ENCODE measurements at places on chromosomes 4 and X. TPM values are rescaled to one million over a fixed set of nuclear protein-coding genes. Genes with fewer than 3 reads are reported as not detected.

NAAA gene
- 79.3 TPM for total RNA-seq

NWD2 gene
- total RNA-seq = 0.42 TPM

ARR3 gene
- not detected for total RNA-seq

SULT1E1 gene
- total RNA-seq = not detected

DNA sequence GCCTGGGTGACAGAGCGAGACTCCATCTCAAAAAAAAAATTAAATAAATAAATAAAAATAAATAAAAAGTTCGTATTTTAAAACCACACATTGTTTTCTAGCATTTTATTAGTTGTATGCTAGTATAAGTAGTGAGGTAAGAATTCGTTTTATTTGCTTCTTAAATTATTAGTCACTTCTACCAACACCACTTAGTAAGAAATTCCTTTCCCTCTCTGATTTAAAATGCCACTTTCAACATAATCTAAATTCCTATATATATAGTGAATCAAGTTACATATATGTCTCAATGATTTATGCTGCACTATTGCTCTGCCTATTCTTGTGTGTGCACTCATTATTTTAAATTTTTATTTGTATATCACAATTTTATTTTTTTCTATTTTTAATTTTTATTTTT is 72.1 kb downstream of the MAGEC1 start:
- no peak for DNase-seq

- DNase-seq = no peak
Measured at GRCh38 chr4:145538596-145538995, 56.9 kb downstream of the SMAD1 start.

DNA sequence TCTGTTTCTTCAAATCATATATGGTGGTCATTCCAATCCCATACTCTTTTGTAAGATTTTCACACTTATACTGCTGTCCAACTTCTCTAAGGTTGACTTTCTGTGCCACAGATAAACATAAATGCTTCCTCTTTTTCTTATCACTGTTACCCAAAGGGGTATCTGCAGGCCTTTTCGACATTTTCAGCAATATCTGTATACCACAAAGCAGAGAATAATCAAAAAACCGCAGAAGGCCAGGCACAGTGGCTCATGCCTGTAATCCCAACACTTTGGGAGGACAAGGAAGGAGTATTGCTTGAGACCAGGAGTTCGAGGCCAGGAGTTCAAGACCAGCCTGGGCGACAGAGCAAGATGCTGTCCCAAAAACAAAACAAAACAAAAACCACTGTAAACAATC is 3.1 kb upstream of the RFC1 start:
- DNase-seq = no peak

DNA sequence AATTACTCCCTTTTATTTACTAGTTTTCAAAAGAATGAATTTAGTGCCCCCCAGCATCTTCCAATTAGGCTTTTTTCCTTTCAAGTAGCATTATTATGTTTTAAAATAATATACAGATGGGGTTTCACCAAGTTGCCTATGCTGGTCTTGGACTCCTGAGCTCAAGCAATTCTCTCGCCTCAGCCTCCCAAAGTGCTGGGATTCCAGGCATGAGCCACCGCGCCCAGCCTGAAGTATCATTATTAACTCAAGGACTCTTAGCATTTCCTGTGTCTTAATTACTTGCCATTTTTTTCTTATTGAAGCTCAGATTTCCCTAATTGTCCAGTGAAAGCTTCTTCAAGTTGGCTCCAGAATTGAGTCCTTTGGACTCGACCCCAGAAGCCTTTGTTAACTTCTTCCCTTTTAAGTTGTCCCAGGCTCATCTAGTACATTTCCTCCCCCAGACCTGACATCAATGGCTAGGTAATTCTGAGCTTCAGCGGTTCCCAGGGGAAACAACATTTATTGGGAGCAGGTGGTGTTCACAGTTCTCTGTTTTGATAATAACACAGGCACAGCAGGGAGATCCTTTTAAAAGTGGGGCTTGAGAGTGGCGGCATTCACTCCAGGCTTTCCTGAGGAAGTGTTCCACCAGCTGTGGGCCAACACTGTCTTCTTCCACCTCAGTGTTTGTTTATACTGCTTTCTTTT is 10.0 kb downstream of the SAT1 start:
- DNase-seq = no peak

DNA sequence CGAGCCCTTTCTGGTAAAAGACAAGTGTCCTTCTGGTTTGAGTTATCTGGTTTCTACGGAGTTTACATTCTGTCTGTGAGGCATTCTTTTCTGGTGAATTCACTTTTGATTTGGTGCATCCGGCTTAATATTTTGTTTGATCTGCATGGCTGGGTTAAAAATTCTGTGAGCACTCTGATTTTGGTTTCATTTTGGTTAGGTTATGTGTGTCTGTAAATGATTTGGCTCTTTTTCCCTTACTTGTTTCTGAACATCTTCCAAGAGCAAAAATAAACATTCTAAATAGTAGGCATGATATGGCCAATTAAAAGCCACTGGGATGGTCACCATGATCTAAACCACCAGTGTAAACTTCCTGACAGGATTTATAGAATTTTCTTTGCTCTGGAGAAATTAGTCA is 85.7 kb upstream of the PTPN13 start:
- no peak for DNase-seq

- no peak for DNase-seq
Measured at GRCh38 chr4:4875147-4875546, 15.7 kb downstream of the MSX1 start.

GRCh38 chr4:182921608-182922007 is 4.4 kb upstream of the DCTD start:
- no peak for DNase-seq
